CD8-positive, alpha-beta memory T cell (primary cell): ENCODE measurements at places on chromosomes 12 and 14.

DNA sequence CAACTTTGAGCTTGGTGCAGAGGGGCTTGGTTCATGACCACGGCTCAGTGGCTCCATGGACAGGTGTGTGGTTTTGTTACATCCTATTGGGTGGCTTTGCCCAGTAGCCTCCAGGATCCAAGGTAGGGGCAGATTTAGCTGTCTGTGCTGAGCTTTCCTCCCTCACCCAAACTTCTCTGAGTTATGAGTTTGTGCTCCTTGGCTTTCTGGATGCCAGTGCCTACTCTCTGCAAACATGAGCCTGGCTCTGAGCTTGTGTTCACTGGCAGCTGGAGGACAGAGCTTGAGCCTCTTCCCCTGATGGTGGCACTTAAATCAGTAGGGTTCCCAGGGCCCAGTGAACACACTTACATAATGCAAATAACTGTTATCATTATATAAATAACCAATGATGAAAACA is 45.3 kb upstream of the HECTD1 start:
- DNase-seq: no peak

GRCh38 chr14:73125169-73125588 is 11.1 kb upstream of the PSEN1 start:
- no peak for DNase-seq

DNA sequence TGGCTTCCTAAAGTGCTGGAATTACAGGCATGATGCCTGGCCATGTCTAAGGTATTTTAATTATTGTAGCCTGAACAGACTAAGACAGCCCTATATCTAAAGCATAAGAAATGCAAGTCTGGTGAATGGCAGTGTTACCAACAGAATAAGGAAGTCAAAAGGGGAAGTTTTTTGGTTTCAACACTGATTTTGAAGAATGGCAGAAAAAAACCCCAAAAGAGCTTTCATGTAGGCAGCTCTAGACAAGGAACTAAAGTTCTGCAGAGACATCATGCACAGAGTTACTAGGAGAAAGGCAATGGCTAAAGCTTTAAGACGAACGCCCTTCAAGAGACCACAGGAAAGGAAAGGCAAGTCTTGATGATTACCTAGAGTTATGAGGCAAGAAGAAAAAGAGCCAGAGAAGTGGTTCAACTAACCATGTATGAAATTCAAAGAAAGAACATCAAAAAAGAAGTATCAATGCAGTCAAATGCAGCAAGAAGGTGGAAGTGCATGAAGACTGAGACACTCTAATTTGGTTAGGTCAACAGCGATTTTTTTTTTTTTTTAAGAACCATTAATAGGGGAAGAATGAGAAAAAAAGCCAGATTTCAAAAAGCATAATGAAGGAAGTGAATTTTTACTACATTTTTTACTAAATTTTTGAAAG is 50.8 kb downstream of the RPS6KA5 start:
- DNase-seq: no peak

- DNase-seq: no peak
These were observed 28.8 kb downstream of the DIO3 start for GRCh38 chr14:101590062-101590461.

DNA sequence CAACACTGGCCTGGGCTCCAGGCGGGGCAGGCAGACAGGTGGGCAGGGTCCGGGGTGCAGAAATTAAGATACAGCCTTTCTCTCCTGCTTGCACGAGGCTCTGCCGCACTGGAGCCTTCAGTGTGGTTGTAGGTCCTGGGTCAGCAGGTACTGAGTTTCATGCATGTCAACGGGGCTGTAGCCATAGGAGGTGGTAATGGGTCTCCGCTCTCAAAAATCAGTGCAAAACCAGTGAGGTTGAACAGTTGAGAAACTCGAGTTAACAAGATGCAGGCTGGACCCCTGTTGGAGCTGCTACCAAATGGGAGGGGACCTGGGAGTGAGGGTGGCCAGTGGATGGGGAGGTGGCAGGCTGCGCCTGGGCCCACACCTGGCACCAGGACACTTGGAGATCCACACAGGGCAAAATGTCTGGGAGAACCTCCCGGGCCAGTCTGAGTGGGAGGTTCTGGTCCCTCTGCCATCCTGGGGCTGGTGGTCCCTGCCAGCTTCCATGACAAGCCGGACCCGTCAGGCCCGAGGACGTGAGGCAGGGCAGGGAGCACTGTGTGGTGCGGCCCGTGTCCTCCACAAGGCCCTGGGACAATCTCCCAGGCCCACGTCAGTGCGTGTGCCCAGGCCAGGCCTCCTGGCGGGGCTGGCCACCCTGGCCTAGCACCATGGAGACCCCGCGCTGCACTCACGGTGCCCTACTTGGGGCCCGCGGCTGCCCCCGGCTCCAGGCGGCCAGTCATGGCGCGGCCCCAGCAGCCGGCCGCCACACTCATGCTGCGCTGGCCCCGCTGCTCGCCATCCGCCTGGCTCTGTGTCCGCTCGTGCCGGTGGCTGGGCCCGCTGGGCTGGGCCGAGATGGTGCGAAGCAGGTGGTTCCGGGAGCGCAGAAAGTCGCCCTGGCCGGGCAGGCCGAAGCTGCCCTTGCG is 5.1 kb downstream of the ARL6IP4 start:
- no peak for DNase-seq

DNA sequence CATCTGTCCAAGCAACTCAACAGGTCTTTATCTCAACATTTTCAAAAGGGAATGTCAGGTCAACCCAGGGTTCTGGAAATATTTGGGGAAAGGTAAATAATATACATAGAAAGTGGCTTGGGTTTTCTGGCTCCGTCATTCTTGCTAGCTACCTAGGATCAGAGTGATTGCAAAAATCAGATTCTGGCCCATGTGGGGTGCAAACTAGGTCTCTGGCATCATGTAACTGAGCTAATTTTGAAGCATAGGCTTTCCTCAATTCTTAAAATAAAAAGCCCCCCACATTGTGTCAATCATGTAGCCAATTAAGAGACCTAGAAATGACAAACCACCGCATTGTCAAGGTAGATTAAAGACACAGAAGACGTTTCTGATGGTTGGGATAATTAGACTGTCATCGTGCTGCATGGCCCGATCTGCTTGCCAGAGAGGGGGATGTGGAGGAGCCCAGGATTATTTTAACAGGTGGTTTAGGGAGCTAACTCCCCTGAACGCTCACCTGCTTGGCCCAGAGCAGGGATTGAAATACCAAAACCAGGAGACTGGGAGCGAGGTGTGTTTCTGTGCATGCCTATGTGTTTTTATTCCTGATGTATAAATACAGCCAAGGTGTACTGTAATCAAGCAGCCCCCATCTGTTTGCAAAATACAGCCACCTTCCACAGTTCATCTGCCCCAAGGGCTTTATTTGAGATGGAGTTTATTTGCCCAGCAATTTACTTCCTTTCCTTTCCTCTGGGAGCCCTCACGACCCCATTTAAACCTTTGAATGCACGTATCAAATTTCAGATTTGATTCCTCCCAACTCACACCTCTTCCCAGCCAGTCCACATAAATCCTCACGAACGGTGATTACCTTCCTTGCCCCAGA is 189.5 kb downstream of the TTC8 start:
- DNase-seq: no peak

GRCh38 chr12:78886719-78887407 is 22.3 kb downstream of the SYT1 start:
- DNase-seq: no peak

DNA sequence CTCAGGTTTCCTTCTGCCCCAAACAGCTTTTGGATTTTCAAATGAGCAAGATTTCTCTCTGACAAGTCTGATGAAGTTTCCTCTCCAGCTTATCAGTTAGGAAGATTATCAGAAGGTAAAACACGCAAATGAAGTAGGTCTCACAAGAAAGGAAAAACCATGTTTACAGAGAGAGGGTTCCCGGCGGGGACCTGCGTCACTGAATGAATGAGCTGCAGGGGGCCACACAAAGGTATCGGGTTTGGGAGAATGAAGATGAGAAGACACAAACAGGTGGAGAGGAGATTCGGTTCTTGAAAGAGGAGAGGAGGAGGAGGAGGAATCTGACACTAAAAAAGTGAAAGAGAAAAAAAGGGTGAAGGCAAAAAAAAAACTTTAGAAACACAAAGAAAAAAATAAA is 208.6 kb downstream of the CALM1 start:
- DNase-seq: no peak

GRCh38 chr12:9701380-9702154 is 31.3 kb downstream of the CLECL1 start:
- peak; percentile 55 for DNase-seq
